Activated naive CD8-positive, alpha-beta T cell treated with anti-CD3 and anti-CD28 coated beads, Interleukin-2, amount 50 U/mL, for 24 hours (primary cell): ENCODE measurements at places on chromosomes 5 and 9.

DNA sequence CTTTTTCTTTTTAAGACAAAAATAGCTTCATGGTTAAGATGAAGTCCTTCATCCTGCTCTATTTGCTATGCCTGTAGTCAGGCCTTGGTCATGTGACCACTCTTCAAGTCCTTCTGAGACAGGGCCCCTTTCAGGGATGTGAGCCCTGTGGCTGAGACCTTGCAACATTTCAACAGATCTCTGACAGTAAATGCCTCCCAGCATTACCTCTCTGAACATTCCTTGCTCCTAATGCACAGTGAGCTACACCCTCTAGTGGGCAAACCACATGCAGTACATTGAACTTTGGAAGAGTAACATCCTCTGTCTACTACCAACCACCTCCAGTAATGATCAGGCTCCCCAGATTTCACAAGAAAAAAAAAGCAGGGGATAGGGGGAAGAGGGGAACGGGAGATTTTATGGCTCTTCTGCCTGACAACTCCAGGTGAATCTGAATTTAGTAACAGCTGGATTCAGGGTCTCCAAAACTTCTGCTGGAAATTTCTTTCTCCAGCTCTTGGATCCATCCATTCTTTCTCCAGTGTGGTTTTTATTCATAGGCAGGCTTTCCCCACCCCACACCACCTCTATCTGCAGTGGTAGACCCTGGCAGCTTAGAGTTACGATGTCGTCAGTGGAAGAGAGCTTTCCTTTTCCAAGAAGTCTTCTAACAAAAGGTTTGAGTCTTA is 8.9 kb upstream of the FBXO38 start:
- no peak for DNase-seq

GRCh38 chr5:6377582-6377904 is 804 bp downstream of the MED10 start:
- no peak for DNase-seq

- no peak for DNase-seq
These were observed 48.7 kb upstream of the FSD1L start for GRCh38 chr9:105399117-105399516.

- no peak for DNase-seq
These were observed 70.3 kb downstream of the DAP start for GRCh38 chr5:10690460-10691440.

- no peak for DNase-seq
These were observed 108.7 kb downstream of the MUSK start for GRCh38 chr9:110777196-110777875.

GRCh38 chr5:175556794-175557193 is 78.4 kb downstream of the SFXN1 start:
- DNase-seq: no peak

- DNase-seq: no peak
These were observed 7.2 kb downstream of the ALDH7A1 start for GRCh38 chr5:126587551-126588390.

DNA sequence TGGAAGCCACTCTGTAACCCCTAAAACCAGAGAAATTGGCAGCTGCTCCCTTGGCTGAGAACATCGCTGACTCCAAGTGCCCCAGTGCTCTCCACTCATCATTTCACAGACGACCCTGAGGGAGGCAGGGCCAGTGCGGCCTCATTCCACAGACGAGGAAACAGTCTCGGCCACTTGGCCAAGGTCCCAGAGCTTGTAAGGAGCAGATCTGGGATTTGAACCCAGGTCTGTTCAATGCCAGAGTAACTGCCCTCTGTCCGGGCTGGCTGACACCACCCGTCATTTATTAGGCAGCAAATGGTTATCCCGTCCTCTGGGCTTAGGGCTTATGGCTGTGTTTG is 19.9 kb upstream of the IER5L start:
- DNase-seq: no peak

DNA sequence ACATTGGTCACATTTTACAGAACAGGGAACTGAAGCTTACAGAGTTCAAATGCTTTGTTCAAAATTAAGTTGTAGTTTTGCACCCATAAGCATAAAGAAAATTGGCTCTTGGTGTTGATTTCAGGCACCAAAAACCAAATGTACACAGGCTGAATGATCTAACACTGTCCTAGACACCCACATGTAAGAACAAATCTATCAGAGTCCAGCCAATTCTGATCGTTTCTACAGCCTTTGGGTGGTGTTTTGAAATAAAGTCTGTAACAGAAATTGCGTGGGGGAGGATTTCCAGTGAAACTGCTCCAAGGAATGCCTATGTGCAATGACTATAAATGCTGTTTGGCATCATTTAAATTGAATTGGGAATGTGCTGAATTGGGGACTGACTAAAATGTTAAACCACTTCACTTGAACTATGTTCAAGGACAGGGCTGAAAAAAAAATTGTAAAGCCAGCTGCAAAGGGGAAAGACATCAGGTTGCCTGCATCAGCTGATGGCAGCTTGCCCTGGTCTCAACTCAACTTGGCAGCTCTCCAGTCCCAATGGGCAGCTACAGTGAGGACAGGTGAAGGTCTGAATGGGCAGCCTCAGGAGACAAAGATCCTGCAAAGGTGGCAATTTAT is 92.2 kb upstream of the TRPC7 start:
- no peak for DNase-seq

DNA sequence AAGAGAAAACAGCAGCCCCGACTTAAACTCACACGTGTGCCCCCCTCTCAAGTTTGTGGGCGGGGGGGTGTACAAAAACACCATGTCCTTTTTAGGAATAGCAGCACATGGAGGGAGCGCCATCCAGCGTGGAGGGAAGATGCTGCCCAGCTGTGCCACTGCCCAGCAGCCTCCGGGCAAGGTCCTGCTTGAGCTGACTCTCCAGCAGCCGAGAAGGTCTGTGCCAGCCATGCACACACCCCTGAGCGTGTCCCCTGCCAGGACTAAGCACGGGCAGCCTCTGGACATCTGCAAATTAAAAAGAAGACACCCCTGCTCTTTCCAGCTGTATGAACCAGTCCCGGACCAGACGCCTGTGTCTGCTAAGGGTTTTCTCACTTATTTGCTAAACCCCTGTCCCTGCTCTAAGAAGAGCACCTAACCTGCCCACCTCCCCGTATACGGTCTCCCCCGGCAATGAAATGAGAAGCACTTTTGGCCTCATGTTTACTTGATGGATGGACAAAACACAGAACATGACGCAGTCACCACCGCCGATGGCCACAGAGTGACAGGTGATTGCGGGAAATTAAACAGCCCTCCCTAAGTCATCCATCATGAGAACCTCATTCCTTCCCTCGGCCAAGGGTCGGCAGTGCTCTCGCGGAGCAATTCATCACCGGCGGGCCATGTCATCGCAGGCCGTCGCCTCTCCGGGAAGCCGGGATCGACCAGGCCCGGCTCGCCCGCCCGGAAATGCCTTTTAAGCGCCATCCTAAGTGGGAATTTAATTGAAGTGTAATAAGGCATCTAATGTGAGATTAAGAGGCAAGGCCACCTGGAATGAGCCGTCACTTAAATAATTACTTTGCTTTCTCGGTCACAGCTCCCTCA is 96.9 kb downstream of the OLFM1 start:
- DNase-seq: no peak

- no peak for DNase-seq
These were observed 107.6 kb upstream of the MPDZ start for GRCh38 chr9:13386935-13387733.

- peak; percentile 62 for DNase-seq
These were observed 34.8 kb downstream of the BOD1 start for GRCh38 chr5:173581408-173582215.

DNA sequence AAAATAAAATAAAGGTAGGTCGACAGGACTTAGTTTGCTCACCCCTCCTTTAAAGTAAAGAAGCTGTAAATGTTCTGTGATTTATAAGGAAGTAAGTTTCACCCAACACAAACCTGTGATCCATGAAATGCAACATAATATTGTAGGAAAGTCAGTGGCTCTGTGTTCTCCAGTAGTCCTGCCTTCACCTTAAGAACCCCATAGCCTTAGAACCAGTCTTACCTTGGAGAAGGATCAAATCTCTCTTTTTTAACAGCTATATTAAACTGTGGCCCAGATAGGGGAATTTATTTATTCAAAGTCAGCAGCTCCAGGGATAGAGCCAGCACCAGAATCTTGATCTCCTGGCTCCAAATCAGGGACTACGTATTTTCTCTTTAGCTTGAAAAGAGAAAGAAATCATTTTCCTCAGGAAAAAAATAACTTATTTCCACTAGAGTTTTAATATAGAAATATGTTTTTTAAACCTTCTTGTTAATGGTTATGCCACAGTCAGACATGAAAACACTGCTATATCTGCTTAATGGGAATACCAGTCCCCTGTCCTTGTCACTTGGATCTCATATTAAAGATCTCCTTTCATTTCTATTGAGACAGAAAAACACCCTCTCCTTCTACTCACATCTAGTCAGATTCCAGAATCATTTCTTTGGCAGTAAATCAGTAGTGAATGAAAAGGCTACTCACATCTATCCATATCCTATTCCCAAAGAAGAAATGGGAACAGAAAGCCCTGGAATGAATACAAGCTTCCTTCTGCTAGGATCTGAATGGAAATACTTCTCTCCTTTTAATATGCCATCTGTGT is 269.2 kb upstream of the TNC start:
- no peak for DNase-seq

- DNase-seq: no peak
These were observed 90.3 kb downstream of the ZNF474 start for GRCh38 chr5:122219436-122220166.

- no peak for DNase-seq
These were observed 265.9 kb downstream of the ICE1 start for GRCh38 chr5:5688194-5688924.

DNA sequence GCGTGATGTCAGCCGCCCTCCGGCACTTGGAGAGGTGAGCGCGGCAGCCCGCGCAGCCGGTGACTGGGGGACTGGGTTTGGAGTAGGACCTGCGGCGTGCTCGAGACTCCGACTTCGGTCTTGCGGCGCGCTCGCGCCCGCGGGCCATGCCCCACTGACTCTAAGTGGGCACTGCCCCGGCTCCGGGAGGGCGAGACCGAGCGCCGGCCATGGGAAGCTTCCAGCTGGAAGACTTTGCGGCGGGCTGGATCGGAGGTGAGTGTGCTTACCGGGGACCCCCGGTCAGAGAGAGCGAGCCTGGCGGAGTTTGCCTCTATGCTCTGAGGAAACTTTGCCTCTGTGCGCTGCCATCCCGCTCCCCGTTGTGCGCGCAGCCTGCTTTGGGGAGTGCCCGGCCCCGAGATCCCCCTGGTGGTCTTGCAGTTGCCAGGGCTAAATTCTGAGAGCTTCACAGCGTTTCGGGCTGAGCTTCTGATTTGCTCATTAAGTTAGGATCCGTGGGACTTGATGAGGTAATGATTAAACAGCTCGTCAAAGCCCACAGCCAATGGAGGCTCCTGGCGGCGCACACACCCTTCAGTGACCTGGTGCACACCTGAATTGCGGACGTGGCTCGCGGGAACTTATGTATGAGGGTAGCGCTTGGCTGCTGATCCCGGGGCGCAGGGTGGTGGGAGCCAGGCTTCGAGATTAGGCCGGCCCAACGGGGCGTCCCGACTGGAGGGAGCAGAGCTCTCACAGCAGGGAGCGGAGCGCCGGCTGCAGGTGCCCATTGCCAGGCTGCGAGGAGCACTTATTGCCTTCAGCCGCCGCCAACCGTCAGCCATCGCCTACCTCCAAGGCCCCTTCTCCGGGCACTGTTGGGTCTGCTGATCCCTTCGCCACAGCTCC is at the start of gene SLC25A48:
Gene SLC25A48 (plus strand): TSS at position 25 of the 891 bp plus-strand sequence. CDS start 185 bp downstream, at position 210.
- DNase-seq: peak; percentile 47

DNA sequence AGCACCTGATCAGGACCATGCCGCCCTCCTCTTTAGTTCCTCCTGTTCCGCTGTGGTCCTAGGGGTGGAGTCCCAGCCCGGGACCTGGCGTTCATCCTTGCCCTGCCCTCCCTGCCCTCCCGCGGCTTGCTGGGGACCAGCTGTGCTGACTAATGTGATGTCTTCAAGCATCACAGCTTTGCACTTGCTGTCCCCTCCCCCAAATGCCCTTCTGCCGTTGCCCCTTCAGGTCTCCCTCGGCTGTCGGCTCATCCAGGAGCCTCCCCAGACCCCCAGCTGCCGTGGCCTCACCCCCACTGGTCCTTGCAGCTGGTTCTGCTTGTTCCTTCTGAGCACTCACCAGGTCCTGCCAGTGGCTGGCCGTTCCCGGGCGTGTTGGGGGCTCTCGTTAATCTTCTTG is 19.9 kb downstream of the RXRA start:
- DNase-seq: no peak

GRCh38 chr9:97860451-97861147 is 7.6 kb downstream of the FOXE1 start:
- DNase-seq: no peak

DNA sequence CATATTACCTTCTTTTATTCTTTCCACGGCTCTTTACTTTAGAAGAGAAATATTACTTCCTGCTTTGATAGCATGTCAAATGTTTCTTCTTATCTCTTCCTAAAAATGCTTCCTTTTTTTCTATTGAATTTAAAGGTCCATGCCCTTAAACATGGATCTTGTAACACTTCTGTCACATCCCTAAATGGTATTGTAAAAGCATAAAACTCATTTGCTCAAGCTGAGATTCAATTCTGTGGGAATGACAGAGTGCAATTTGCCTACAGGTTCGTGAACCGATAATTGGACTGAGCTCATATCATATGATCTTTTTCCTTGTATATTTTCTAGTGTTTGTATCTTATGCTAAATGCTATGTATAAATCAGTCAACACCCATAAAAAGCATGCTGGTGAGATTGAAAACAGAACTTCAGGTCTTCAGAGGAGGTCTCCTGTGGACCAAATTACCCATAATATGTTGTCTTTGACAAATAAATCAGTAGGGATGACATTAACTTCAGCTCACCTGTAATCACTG is 429.3 kb downstream of the TMEM232 start:
- no peak for DNase-seq

DNA sequence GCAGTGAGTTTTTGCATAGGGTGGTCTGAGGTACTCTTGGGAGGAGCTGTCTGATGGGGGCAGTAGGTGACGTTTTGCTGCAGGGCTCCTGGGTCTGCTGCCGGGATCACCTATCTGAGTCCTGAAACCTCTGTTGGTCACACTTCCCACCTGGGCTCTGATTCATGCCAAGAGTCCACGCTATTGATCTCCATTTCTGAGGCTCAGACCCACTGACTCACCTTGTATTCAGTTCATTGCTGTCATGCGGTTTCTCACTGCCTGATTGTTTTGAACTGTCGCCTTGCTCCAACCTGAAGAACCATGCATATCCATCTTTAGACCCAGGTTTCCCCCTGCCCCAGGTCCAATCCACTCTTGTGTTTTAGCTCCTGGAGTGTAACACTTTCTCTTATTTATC is 101.3 kb downstream of the NPR3 start:
- no peak for DNase-seq

DNA sequence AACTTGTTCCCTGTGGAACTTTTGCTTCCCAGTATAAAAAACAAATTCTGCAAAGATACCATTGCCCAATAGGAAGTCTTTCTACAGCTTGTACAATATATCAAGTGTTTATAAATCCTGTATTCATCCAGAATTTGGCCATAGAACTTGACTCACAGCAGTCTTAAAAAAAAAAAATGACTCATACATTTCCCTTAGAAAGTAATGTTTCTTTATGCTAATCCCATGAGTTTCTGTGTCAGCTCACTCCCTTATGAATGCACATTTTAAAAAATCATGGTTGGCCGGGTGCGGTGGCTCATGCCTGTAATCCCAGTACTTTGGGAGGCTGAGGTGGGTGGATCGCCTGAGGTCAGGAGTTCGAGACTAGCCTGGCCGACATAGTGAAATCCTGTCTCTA is 89.3 kb upstream of the DMRT1 start:
- no peak for DNase-seq

GRCh38 chr5:38540314-38540713 is 16.1 kb downstream of the LIFR start:
- DNase-seq: no peak

- DNase-seq: no peak
These were observed 159.7 kb upstream of the SNX2 start for GRCh38 chr5:122615146-122615545.
